ENCODE measurements at places on chromosomes 13 and 19.
A peak's percentile ranks its signal among the peaks of the same experiment; 100 is the strongest.

- no peak for DNase-seq
Measured at GRCh38 chr19:15730538-15730937, 2.7 kb downstream of the OR10H2 start.

DNA sequence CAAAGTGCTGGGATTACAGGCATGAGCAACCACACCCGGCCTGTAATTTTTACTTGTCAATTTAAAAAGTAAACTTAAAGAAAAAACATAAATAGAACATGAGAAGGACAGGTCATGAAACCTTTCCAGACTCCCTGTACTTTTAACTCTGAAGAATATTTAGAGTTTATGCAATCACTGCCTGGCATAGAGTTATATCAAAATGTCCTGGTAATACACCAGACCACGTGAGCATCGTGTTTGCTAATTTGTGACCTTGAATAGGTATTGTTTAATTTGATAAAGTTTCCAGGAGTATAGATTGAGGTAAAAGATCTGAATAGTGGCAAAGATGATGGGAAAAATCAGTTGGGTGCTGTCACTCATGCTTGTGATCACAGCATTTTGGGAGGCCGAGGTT is 81.2 kb upstream of the RNF113B start:
- DNase-seq = no peak

DNA sequence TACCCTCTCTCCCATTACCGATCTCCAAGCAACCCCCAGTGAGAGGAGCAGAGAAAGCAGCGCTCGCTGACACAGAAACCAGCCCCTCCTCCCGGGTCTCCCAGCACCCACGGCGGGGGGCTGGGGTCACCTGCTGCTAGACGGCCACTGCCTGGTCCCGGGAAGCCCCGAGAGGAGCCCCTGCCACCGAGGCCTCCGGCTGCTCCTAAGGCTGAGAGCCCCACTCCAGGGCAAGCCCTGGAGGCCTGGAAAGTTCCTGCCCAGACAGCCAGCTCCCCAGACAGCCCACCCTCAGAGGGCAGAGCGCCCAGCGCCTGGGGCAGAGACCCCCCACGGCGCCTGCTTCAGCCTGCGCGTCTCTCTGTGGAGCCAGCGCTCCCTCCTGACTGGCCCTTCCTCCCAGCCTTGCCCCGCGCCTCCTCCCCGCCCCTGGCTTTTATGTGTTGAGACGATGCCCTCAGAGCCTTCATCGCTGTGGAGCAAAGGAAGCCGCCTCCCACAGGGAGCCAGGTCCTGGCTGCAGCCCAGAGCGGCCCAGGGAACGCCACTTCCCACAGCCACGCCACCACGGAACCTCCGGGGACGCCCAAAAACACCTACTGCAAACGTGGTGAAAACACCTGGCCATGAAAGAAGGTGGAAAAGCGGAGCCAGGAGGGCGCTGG is 51.1 kb downstream of the MLLT1 start:
- DNase-seq = peak; percentile 85

DNA sequence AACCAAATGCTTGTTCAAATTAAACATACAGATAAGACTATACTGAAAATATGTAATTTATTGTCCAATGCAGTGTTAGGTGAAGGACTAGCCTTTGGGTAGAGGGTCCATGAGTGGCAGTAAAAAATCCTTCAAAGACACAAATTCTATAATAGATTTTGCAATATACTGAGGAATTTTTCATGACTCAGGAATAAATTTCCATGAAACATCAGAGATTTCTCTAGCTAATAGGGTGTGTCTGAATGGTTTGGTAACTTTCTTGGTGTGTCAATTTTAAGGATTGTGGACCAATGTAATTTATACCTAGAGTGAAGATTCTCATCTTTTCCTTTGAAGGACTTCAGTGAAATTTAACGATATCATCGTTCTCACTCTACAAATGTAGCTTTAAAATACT is 546.7 kb downstream of the SLITRK5 start:
- DNase-seq = no peak

GRCh38 chr19:32173836-32174235 is 171.6 kb upstream of the ZNF507 start:
- DNase-seq = no peak

DNA sequence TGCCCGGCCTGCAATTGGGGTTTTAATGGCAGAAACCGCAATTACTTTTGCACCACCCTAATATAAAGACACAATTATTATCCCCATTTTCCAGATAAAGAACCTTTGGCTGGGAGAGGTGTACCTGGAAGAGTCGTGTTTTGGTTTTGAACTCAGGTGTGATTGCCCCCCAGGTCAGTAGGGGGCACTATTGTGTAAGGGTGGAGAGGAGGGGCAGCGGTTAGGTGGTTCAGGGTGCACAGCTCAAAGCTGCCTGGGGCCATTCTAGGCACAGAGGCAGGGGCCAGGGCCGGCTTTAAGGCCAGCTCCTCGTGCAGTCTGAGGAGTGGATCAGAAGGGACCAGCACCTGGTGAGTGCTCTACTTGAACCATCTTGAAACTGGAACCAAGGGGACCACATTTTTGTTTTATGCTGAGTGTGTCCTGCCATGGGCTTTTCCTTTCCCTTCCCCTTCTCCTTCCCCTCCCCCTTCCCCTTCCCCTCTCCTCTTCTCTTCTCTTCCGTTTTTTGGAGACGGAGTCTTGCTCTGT is 5.8 kb upstream of the FCGRT start:
- peak; percentile 39 for DNase-seq

- no peak for DNase-seq
Measured at GRCh38 chr13:90792335-90792734, 555.2 kb upstream of the MIR17HG start.

GRCh38 chr13:94816256-94816655 is 103.9 kb upstream of the SOX21 start:
- DNase-seq = no peak

DNA sequence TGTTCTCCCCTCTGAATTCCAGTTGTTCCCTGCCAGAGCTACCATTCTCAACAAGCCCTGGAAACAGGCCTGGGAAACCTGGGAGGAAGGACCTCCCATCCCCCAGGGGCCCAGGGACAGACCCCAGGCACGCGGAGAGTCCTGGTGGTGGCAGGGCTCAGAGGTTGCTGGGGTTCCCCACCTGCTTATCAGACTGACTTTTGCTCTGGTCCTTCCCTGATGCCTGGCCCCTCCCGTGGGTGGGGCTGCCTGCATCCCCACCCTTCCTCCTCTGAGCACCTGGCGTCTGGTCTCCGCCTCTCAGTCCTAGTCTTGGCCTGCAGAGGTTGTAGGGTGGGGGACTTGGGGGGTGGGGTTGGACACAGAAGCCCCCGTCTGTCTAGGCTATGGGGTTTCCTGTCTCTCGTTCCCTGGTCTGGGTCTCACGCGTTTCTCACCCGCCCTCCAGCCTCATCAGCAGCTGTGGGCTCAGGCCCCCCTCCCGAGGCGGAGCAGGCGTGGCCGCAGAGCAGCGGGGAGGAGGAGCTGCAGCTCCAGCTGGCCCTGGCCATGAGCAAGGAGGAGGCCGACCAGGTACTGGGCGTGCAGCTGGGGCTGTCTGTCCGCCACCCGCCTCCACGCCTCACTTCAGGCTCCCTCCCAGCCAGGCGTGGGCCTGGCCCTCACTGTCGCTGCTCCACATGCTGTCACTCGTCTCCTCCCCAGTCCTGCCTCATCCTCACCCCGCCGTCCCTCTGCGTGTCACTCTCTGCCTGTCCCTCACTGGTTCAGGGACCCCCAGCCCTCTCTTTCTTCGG is 13.6 kb downstream of the EPN1 start:
- DNase-seq = peak; percentile 94

GRCh38 chr19:48921721-48922500 is 11.6 kb upstream of the DHDH start:
- DNase-seq = no peak

GRCh38 chr19:54888239-54888638 is 14.2 kb downstream of the FCAR start:
- DNase-seq = no peak

- DNase-seq = no peak
Measured at GRCh38 chr13:96511587-96511986, 421.7 kb downstream of the HS6ST3 start.

DNA sequence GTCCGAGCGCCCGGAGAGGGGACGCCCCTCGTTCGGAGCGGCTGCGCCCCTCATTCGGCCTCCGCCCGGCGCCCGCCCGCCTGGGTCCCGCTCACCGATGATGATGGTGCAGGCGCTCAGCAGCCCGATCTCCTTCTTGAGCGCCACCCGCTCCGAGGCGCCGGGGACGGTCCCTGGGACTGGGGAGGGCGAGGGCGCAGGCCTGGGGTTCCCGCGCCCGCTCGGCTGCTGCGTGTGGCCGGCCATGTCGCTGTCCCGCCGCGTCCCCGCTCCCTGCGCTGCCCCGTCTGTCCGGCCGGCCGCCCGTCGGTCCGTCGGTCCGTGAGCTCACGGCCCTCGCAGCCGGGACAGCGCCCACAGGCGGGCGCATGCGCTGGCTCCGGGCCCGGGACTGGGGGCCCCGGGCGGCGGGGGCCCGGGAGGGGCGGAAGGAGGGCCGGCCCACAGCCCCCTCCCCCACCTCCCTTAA is at the start of gene SLC7A10:
SLC7A10 (minus strand) TSS at position 393 of the 469 bp plus-strand sequence; CDS start at position 246, 147 bp downstream.
- no peak for DNase-seq

GRCh38 chr13:111383591-111384440 is 63.4 kb downstream of the TEX29 start:
- no peak for DNase-seq

DNA sequence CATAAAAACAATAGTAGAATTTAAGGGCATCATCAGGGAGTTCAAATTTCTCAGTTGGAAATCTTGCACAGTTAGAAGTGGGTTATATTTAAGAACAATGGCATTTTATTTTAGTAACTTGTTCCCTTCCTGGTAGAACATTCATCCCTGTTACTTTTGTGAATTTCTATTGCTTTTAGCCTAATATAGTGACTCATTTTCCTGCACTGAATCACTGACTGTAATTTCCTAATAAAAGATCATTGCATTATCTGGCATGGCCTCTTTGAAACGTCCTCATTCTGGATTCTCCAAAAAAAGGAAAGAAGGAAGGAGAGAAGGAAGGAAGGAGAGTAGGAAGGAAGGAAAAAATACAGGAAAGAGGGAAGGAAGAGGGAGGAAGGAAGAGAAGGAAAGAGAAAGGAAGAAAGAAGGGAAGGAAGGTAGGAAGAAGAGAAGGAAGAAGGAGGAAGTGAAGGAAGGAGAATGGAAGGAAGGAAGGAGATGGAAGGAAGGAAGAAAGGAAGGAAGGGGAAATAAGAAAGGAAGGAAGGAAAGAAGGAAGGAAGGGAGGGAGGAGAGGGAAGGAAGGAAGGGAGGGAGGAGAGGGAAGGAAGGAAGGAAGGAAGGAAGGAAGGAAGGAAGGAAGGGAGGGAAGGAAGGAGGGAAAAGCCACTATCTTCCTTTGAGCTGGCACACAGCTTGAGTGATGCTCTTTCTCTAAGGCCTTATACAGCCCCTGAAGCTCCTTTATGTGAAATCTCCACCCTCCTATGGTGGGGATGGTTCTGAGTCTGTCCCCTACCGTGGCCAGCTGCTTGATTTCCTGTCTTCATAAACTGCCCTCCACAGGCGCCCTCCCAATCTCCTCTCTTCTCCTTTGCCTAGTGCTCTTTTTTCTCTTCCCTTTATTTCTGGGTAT is 29.8 kb upstream of the TM9SF2 start:
- DNase-seq = no peak

DNA sequence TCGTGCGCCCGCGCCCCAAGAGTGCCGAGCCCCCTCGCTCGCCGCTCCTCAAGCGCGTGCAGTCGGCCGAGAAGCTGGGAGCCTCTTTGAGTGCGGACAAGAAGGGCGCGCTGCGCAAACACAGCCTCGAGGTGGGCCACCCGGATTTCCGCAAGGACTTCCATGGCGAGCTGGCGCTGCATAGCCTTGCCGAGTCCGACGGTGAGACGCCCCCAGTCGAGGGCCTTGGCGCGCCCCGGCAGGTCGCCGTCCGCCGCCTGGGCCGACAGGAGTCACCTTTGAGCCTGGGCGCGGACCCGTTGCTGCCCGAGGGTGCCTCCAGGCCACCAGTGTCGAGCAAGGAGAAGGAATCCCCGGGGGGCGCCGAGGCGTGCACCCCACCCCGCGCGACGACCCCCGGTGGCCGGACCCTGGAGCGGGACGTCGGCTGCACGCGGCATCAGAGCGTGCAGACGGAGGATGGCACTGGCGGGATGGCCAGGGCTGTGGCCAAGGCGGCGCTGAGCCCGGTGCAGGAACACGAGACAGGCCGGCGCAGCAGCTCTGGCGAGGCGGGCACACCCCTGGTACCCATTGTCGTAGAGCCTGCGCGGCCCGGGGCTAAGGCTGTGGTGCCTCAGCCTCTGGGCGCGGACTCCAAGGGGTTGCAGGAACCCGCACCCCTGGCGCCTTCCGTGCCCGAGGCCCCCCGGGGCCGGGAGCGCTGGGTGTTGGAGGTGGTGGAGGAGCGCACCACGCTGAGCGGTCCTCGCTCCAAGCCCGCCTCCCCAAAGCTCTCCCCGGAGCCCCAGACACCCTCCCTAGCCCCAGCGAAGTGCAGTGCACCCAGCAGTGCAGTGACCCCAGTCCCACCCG is 7.1 kb downstream of the DNASE2 start:
- DNase-seq = no peak

GRCh38 chr13:91398413-91399188 is at the start of gene GPC5:
TSS of gene GPC5 (plus strand) at chr13:91398621.
- DNase-seq = peak; percentile 94

GRCh38 chr13:64725492-64725891 is 2504.6 kb downstream of the PCDH9 start:
- DNase-seq = no peak

- DNase-seq = no peak
Measured at GRCh38 chr13:111886217-111886945, 180.6 kb upstream of the SOX1 start.

- DNase-seq = peak; percentile 99
Measured at GRCh38 chr19:3700242-3701032, at the start of gene PIP5K1C. TSS of gene PIP5K1C (minus strand) at chr19:3700468. CDS start at chr19:3700390, 78 bp downstream.

- no peak for DNase-seq
Measured at GRCh38 chr19:54319049-54319448, 6.1 kb upstream of the LILRA5 start.

DNA sequence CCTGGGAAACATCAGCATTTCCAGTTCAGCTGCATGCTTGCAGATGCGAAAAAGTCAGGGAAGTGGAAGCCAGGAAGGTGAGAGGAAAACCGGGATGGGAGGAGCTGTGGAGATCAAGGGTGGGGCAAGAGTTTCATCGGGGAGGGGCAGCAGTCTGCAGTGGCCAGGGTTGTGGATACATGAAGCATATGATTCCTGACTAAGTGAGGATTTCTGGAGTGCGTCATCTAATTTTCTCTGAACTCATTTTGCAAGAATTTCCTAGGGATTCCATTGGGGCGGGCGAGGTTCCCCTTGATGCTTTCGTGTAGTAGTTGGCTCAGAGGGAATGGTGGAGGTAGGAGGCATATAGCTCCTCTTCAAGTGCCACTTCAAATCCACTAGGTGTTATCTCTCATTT is 344.1 kb upstream of the TMTC4 start:
- no peak for DNase-seq

DNA sequence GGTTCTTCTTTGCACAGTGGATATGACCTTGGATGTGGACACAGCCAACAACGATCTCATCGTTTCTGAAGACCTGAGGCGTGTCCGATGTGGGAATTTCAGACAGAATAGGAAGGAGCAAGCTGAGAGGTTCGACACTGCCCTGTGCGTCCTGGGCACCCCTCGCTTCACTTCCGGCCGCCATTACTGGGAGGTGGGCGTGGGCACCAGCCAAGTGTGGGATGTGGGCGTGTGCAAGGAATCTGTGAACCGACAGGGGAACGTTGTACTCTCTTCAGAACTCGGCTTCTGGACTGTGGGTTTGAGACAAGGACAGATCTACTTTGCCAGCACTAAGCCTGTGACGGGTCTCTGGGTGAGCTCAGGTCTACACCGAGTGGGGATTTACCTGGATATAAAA is 9.4 kb downstream of the RFPL4AL1 start:
- no peak for DNase-seq

All from posterior cingulate gyrus (tissue), 11 donors.